ENCODE measurements at places on chromosomes 3 and 15.

- no peak for DNase-seq
Measured at GRCh38 chr3:138227650-138228049, 40.5 kb downstream of the ARMC8 start.

DNA sequence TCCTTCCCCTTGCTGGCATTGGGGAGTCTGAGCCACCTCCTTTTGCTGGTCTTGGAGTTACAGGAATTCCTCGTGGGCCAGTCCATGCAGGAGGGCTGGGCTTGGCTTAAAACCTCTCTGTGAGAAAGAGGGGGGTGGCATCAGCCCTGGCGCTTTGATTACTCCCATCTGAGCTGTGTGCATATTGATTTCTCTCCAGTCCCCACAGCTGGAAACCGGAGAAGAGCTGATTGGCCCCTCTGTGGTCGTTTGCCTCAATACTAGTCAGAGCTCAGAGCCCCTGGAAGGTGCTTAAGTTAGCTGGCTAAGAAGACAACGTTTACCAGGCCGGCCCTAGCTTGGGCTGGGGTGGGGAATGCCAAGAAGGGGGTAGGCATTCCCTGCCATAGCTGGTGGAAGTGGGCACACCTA is 4.0 kb upstream of the RASGRF1 start:
- no peak for DNase-seq

- DNase-seq = peak; percentile 84
Measured at GRCh38 chr15:97903971-97904572, 56.4 kb upstream of the ARRDC4 start.

DNA sequence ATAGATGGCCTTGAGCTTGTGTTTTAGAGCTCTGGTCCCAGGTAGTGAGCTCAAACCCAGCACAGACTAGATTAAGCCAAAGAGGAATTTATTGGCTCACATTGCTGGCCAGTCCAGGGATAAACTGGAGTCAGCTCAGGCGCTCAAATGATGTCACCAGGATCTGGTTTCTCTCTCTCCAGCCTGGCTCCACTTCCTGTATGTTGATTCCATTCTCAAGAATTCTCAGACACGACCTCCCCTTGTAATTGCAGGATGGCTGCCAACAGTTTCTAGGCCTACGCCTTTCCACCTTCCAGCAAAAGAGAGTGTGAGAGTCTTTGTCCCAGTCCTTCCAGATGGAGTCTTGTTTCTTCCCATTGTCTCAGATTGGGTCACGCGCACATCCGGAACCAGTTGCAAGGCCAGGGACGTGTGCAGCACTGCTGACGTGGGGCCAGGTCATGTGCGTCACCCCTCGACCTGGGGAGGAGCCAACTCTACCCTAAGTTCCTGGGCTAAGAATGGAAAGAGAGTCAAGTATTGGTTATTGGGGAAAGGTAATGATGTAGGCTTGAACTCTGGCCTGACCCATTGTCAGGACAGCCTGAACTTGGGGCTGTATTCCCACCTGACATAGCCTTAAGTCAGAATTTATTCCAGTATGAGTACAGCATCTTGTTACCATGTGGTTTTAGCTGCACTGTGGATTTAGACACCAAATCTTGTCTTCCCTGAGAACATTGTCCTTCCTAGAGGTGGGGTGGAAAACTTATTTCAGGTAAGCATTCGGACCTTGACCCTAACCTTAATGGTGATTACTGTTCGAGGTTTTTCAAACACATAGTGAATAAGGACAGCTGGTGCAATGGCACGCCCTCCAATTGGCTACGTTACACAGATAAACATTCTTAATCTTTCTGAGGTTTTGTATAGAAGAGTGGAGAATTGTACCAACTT is 31.6 kb downstream of the CACNA1D start:
- DNase-seq = no peak

DNA sequence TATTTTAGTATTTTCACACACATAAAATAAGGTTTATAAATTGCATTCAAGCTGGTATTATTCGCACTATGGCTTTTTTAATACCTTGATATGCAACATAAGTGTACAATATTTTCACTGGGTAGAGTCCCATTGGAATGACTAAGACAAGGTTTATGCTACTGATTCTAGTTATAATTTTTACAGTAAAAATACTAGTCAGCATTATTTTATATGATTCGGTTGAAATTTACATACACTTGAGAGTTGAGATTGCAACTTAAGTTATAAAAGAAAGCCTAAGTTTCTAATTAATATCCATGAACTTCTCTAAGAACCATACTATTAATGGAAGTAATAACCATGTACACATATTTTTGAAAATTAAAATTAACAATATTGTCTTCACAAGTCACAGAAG is 723.9 kb upstream of the NR2F2 start:
- DNase-seq = no peak

- DNase-seq = no peak
Measured at GRCh38 chr15:44606740-44607139, 56.7 kb downstream of the SPG11 start.

- DNase-seq = no peak
Measured at GRCh38 chr3:138070006-138070405, 45.4 kb downstream of the DZIP1L start.

GRCh38 chr15:95825208-95825607 is 505.3 kb upstream of the NR2F2 start:
- DNase-seq = no peak
